ENCODE measurements at places on chromosomes 5 and 9.
A peak's percentile ranks its signal among the peaks of the same experiment; 100 is the strongest.

DNA sequence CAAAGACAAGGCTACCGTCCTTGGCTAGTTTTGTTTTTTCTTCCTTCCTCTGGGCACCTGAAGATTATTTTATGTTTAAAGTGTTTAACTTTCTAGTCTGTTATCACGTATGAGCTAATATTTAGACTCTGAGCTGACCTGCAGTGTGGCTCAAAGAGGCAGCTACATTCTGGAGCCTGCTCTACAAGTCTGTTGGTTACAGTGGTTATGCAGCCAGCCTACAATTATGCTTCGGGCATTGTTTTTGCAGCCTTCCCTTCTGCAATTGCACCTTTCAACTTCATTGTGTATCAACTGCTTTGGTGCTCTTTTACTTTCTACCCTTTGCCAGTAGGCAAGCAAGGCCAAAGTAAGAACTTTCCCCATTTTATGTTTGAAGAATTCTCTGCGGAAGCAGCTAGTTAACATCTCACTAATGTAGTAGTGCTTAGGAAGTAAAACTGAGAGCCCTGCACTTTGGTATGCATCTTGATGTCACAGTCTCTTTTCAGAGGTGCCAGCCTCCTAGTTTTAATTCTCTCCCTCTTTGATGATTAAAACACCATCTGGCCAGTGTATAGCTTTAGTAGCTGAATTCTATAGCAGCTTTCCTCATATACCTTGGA, 322.1 kb downstream of the FAM170A start:
- peak; percentile 52 for DNase-seq

GRCh38 chr5:126483156-126483555, 59.9 kb downstream of the GRAMD2B start:
- peak; percentile 36 for DNase-seq

- no peak for DNase-seq
Observed at GRCh38 chr5:2465383-2465782, 286.1 kb downstream of the IRX2 start.

DNA sequence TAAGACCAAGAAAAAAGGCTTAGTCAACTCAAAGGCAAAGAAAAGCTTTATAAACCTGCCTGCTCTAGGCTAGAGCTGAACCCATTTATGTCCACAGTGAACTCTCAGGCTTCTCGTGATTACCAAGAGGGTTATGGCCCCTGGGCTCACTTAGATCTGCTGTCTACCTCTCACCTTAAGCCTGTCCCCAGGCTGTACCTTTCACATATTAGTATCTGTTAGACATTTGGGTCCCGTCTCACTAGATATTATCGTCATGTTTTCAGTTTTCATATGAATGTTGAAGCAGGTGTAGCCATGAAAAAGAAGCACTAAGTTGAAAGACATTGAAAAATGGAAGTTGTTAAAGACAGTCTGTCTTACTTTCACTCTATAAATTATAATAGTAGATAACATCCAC, 75.2 kb upstream of the COX7C start:
- DNase-seq = no peak

GRCh38 chr9:116002624-116003023, 151.0 kb upstream of the PAPPA start:
- DNase-seq = peak; percentile 88

DNA sequence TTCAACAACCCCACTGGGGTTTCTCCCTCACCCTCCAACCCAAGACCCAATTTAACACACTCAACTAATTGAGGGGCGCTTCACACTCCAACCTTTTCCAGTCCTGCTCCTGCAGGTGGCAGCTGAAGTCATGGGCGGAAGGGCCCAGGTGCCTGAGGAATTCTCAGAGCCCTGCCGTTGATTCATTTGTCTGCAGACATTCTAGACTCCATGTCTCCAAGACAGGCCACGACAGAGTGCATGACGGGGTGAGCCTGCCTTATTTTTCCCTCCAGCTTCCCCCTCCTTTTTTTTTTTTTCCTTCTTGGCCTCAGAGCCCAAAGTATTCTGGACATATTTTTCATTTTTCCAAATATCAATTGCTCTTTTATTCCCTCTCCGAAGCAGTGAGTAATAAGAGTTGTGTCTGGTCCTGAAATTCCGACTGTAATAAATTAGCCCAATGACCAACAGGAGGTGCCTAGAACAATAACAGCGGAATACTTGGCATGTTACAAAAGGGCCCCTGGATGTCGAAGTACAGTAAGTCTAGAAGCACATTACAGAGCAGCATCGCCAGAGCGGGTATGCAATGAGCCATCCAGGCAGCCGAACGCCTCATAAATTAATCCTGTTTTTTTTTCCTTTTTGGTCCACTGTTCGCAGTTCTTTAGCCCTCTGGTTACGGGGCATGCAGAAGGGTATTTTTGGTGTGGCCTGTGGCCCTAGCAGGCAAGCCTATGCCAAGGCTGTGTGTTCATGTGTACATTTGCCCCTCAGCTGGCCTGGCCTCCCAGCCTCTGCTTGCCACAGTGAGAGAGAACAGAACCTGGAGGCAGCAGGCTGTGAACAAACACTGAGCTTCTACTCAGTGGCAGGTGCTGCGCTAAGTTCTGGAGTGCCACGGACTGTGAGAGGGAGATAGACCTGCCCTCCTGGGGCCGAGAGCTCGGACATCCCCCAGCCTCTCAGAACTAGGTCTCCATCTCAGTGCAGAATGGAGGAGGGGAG, 8.6 kb upstream of the SMIM23 start:
- DNase-seq = no peak

- no peak for DNase-seq
Observed at GRCh38 chr9:130957451-130958203, 18.6 kb upstream of the FIBCD1 start.

DNA sequence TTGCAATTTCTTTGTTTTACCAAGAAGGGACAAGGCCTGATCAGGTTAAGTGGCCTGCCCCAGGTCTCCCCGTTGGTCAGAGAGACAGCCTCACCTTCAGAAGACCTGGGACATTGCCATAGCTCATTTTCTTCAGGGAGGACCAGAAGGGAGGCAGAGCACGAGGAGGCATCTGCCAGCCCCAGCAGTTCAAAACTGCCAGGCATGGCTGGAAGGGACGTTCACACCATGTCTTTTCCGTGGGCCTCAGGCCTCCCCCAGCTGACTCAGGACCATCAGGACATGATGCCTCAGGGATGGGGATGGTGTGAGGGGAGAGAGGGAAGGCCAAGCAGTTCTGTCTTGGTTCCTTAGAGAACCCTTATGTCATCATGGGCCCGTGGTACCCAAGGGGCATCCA, 16.5 kb downstream of the IGIP start:
- no peak for DNase-seq

- no peak for DNase-seq
Observed at GRCh38 chr9:129058965-129059795, 21.7 kb upstream of the DOLPP1 start.

DNA sequence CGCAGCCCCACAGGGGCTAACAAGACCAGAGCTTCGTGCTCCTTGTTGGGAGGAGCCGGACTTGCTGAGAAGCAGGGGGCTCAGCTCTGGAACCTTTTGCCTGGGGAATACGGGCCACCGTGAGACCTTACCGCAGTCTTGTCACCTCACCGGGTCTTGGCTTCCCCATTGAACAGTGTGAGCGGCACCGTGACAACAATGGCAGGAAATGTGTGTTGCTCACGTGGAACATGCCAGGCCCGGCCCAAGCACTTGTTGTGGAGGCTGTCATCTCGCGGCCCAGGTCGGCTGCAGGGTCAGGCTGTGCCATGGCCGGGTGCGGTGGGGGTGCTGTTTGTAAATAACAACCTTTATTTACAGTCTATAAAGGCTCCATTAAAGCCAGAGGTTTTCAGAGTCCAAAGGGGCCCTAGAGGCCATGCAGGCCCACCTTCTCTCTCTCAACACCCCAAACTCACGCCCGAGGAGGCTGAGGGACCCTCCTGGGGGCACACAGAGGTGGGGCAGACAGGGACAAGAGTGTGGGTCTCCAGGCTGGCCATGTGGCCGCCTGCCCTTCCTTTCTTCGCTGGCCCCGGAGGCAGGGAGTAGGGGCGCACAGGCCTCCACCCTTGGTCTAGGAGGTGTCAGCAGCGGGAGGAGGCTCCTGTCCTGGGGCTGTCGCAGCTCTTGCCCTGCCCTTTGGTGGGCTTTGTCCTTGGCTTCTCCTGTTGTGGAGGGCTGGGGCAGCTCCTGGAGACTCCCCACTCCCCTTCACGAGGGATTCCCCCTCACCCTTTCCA, 79.7 kb downstream of the TSPAN17 start:
- DNase-seq = no peak

GRCh38 chr5:80641353-80641752, 13.1 kb upstream of the MSH3 start:
- DNase-seq = peak; percentile 11

GRCh38 chr5:757931-758697, 26.4 kb downstream of the ZDHHC11B start:
- no peak for DNase-seq
